Kidney capillary endothelial cell (primary cell): ENCODE measurements at places on chromosomes 11 and 22.

- DNase-seq = no peak
These were observed 39.9 kb upstream of the KCNQ1OT1 start for GRCh38 chr11:2739531-2740274.

DNA sequence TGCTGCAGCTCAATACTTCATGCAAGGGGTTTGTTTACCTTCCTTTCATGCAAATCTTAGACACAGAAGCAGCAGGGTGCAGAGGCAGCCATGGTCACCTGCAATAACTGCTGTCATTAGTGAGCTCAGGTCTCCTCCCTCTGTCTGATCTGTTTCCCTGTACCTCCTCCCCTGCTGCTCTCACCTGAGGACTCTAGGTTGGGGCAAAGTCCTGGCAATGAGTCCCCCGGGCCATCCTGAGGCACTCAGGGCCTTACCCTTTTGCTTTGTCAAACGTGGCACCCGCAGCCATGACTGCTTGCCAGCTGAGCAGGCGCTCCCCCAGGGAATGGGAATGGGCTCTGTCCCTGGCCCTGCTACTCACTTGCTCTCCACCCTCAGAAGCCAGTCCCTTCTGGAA lies 3.9 kb downstream of the LRRC10B start:
- DNase-seq = no peak

GRCh38 chr22:40281717-40282116 lies 64.6 kb upstream of the ADSL start:
- no peak for DNase-seq

DNA sequence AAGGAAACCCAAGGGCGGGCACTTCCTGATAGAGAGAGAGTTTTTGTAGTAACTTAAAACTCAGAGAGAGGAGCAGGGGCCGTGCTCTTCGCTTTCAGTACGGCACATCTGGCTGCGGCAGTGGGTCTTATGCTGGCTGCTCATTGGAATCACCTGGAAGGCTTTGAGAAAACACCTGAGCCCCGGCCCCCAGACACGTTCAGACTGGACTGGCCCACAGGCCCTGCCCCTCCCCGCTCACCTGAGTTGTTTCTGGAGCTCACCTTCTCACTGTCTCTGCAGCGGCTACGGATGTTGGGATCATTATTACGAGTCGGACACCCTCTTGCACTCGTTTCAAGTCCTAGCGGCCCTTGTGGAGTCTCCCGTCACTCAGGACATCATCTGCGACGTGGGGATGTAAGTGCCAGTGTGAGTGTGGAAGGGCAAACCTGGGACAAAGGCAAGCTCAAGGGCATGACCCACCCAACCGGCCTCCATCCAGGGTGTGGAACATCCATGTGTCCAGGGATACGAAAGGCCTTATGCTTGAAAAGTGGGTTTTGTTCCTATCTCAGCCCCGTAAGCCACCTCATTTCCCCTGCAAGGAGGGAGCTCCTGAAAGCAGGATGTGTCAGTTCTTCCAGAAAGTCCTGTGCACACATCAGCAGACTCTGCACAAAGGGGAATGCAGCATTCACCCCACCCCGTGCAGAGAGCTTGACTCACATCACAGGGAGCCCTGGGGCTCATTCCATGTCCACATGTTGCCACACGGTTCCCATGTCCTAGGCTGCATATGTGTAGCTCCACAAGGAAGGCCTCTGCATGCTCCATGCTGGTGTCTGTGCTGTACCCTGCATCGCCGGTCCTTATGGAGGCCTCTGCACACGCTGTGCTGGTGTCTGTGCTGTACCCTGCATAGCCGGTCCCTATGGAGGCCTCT lies 5.4 kb downstream of the NADSYN1 start:
- DNase-seq = no peak

GRCh38 chr11:83661491-83662350 lies 375.6 kb upstream of the CCDC90B start:
- DNase-seq = no peak

GRCh38 chr22:40179526-40179925 lies 1.8 kb downstream of the TNRC6B start:
- DNase-seq = no peak

- DNase-seq = no peak
These were observed 63.6 kb upstream of the PAX6 start for GRCh38 chr11:31874631-31875191.

DNA sequence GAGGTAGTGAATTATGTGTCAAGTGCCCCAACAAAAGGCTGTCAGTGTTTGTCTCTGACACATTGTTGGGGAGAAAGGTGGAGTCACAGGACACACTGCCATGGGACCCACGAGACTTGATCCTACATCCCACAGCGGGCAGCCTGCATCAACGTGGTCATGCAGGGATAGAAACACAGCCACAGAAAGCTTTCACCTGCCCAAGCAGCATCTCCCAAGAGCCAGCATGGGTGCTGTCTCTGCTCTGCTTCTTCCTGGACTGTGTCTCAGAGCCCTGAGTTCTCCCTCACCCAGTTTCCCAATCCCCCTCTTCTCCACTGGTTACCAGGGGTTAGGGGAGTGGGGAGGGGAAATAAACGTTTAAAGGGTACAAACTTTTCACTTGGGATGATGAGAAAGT lies 97.2 kb downstream of the VPREB1 start:
- no peak for DNase-seq

DNA sequence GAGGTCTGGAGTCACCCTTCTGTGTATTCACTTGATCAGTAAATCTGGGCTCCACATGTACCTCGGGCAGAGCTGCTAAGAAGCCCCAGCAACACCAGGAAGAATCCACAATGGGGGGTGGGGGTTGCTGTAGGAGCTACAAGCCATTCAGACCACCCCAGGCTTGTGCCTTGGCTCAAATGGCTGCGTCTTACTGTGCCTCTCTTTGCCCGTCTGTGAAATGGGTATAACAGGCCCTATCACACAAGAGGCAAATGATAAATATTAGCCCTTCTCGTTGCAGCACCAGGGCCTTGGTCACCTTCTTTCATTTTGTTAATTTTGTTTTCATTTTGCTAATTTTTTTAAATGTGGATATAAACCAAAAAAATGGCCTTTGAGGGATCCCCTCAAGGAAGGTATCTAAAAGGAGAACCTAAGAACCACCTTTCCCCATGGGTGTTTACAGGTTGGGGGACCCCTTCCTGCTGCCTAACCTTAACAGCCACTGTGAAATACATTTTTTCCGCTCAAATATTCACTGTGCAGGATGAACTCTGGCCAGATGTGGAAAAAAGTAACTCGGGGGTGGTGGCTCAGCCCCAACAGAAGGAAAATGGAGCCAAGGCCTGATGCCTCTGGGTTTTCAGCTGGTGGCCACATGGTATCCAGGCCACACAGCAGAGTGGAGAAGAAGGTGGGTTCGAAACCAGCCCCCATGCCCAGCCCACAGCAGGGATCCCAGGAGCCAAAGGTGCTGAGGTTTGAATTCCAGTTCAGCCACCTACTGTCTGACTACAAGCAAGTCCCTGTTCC lies 284.0 kb downstream of the MN1 start:
- DNase-seq = no peak

DNA sequence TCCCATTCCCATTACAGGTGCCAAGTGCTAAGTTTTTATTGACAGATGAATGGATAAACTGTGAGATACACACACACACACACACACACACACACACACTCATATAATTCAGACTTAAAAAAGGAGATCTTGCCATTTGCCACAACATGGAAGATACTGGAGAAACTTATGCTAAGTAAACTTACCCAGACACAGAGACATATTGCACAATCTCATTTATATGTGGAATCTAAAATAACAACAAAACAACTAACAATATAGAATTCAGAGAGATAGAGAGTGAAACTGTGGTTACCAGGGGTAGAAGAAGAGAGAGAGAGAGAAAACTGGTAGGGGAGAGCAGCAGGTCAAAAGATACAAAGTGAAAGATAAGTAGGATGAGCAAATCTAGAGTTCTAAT lies 1.4 kb downstream of the MS4A6E start:
- DNase-seq = no peak

GRCh38 chr11:67301313-67301921 lies 1.9 kb upstream of the SSH3 start:
- DNase-seq = no peak

GRCh38 chr11:116502641-116503061 lies 270.1 kb downstream of the BUD13 start:
- no peak for DNase-seq

- no peak for DNase-seq
These were observed 324.5 kb upstream of the PITPNB start for GRCh38 chr22:28243539-28243938.

- no peak for DNase-seq
These were observed 267.4 kb upstream of the CCDC179 start for GRCh38 chr11:23127706-23128105.

GRCh38 chr11:67309661-67310061 lies 6.3 kb downstream of the SSH3 start:
- DNase-seq = no peak

DNA sequence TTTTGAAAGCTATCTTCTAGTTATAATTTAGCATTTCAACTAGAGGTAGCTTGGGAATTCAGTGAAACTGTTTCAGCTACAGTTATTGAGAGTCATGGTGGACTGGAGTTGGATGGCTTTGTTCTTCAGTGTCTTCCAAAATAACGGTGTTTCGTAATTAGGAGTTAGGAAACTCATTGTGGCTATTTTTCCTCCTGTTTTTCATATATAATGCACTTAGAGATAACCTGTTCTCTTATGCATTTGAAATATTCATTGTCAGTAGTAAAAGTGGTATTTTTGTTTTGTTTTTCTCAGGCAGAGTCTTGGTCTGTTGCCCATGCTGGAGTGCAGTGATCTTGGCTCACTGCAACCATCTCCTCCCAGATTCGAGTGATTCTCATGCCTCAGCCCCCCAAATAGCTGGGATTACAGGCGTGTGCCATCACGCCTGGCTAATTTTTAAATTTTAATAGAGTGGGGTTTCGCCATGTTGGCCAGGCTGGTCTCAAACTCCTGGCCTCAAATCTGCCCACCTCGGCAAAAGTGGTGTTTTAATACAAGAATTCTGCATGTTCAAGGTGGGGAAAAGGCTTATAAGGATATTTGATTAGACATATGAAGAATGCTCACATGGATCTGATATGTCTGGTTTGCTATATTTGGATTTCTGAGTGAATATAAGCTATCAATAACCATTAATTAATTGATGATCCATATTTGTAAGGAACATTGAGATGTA lies 12.7 kb downstream of the PDHX start:
- no peak for DNase-seq

DNA sequence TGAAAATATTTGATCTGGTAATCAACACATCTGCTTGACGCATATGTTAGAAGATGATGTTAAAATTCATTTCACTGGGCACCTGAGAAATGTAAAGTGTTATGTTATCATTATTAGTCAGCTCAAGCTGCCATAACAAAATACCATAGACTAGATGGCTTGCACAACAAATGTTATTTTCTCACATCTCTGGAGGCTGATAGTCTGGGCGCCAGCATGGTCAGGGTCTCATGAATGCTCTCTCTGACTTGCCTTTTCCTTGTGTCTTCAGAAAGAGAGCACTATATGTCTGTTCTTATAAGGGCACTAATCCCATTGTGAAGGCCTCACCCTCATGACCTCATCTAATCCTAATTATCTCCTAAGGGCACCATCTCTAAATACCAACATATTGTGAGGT lies 435.3 kb downstream of the NELL1 start:
- DNase-seq = no peak

GRCh38 chr22:35266277-35266676 lies 9.0 kb downstream of the HMGXB4 start:
- DNase-seq = no peak

DNA sequence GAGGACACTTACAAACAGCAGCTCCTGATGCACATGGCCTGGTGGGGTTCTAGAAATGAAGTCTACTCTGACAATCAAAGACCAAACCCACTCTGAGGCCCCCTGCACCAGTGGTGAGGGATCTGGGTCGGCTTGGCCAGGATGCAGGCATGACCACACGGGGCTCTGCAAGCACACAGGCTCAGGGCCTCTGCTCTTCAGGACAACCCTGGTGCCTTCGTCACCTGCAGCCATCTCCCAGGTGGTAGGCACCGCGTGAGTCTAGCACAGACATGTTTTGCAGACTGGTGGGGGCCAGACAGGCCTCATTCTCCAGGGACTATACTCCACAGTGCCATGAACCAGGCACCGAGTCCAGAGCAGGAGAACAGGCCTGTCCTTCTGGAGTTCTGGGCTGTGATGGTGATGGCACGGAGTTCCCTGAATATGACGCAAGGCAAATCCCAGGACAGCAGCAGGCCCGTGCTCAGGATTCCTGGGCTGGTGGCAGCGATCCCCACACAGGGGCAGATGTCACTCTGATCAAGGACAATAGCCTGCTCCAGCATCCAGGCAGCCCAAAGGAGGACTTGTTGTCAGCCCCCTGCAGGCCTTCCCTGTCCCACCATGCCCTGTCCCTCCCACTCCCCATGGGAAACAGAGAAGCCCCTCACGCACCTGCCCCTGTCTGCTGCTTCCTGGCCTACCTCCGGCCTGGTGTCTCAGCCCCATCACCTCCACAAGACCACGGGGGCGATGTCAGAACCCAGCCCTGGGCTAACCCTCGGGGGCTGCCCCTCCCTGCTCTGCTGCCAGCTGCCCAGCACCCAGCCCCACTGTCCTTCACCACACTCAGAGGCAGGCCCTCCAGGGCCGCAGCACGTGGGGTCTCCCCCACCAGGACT lies 36.1 kb downstream of the GNB1L start:
- no peak for DNase-seq

GRCh38 chr22:43878831-43879550 lies 12.8 kb downstream of the PNPLA5 start:
- no peak for DNase-seq

- DNase-seq = no peak
These were observed 45.2 kb downstream of the APOL1 start for GRCh38 chr22:36298118-36298517.

- no peak for DNase-seq
These were observed 18.4 kb upstream of the FTH1 start for GRCh38 chr11:61985869-61986268.
